Subcutaneous preadipocyte (primary cell): ENCODE measurements at places on chromosomes 12 and 14. TPM values are rescaled to one million over a fixed set of nuclear protein-coding genes. Genes with fewer than 3 reads are reported as not detected.

OVCH1 gene
- total RNA-seq, result 0.37 and 0.98 TPM in 2 replicates

ACSM4 gene
- total RNA-seq, result not detected in 2 replicates

CLIP1 gene
- 37.8 and 48.5 TPM in 2 replicates for total RNA-seq

CCDC184 gene
- 0.37 and 0.39 TPM in 2 replicates for total RNA-seq
